ENCODE measurements at places on chromosomes 7 and 10.

- DNase-seq, result no peak
These were observed 111.4 kb downstream of the SRPK2 start for GRCh38 chr7:105277341-105277740.

DNA sequence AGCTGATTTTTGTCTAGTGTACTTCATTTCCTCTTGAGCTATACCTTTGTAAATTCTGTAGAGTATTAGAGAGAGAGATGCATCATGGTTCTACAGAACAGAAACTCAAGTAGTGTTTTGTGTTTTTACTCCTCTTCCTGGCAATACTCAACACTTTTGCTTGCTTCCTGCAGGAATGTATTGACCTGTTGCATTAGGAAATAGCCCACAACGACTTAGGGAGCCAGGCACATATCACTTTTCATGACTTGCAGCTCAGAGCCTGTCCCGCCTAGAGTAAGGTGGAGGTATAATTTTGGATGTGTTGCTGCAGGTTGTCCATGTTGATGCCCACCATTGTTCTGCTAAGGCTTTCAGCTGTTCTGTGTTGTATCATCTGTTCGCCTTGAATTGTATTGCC, 216.3 kb downstream of the SDK1 start:
- no peak for DNase-seq

DNA sequence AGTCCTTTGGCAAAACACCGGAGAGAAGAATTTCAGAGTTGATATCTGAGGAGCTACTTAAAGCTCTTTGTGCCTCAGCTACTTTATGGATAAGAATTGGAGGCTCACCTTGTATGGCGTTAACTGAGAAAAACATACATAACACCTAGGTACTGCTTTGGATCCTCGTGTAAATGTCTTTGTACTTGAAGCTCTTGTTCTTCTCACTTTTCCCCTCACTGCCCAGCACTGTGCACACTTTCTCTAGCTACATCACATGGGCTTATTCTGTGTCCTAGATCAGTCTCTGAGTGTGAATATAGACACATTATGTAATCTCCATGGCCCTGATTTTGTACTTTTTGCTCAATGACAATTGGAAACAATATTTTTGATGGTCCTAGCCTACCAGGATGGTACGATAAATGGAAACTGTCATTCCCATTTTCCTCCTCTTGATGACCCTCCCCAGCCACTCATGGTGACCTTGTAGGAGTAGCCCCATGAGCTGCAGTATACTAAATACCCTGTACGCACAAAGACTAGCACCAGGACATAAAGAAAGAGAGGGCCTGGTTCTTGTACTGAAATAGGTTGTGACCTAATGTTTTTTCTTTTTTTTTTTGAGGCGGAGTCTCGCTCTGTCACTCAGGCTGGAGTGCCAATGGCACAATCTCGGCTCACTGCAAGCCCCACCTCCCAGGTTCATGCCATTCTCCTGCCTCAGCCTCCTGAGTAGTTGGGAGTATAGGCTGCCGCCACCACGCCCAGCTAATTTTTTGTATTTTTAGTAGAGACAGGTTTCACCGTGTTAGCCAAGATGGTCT, 22.1 kb downstream of the STAMBPL1 start:
- no peak for DNase-seq

DNA sequence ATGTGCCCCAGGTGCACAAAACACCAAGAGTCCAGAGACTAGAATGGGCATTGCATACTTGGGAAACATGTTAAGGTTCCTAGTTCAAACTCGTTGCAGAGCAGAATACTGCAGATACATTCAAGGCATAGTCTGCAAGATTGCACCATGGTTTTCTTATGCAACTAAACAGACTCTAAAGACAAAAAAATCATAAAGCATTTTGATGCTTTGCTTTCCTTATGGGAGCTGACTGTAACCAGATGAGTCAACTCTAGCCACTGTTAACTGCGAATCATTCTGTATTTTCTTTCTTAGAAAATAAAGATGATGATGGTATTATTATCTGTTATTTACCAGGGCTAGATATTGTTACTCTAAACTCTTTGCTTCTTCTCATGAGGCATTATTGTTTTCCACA, 19.7 kb downstream of the TRUB1 start:
- DNase-seq, result no peak

DNA sequence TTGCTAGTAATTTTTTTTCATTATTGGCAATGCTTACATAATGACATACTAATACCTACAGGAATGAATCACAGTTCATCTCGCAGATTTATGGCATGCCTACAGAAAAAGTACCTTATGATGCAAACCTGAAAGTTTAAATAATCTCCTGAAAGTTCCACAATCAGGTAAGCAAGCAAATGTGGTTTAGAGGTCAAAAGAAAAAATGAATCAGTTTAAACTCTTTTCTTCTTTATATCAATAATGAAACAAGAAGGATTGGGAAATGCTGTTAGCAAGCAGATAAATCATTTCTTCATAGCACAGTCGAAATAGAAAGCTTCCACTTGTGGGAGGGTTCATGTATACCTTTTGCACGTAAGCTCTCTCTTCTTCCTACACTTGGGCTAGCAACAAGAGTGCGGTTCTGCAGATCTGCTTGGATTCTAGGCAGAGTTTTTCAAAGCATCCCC, 53.7 kb upstream of the MTPN start:
- no peak for DNase-seq

DNA sequence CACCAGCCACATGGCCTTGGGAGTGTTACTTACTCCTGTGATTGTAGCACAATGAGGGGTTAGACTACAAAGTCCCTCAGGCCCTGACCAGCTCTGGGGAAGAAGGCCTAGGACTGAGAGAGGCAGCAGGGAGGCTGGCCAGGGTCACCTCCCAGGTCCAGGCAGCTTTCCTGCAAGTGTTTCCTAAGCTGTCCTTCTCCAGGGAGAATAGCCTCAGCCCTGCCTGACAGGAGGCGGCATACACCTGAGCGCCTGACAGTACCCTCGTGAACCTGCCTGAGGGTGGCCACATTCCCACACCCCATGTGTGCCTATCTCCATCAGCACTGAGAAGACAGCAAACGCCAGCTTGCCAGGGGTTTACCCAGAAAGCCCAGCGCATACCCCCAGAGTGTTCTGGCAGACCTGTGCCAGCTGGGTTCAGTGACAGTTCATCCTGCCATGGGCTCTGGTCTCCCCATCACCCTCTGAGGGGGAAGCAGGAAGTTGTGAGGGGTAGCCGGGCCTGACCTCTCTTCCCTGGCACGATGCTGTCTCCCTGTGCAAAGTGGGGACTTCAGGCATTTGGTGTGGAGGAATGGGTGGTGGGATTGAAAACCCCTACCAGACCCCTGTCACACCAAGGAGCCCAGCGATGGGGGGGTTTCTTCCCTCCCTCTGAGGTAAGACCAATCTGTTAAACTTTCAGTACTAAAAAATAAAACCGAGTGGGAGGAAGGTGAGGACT, 56.3 kb upstream of the CAMK2B start:
- no peak for DNase-seq

- no peak for DNase-seq
These were observed 236.6 kb upstream of the MKLN1 start for GRCh38 chr7:131090886-131091692.

- no peak for DNase-seq
These were observed 54.1 kb downstream of the FAM171A1 start for GRCh38 chr10:15316871-15317464.

- no peak for DNase-seq
These were observed 534.6 kb upstream of the PHF14 start for GRCh38 chr7:10439027-10439426.

DNA sequence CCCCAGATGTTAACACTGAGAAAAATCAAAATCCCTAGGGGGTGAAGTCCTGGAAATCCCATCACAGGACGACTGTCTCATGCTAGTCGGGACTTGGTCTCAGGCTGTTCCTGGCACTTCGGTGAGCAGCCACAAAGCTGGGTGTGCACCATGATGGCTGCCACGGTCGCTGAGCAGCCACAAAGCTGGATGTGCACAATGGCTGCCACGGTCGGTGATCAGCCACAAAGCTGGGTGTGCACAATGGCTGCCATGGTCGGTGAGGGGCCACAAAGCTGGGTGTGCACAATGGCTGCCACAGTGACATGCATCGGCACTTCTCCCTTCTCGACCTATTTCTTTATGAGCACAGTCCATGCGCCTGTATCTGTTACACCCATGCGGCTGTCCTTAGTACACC, 505.1 kb downstream of the TCERG1L start:
- no peak for DNase-seq
